ENCODE measurements at places on chromosomes 12 and 14.
A peak's percentile ranks its signal among the peaks of the same experiment; 100 is the strongest.

GRCh38 chr12:112182499-112182898 lies 57.1 kb downstream of the TRAFD1 start:
- no peak for ATAC-seq

- peak; percentile 82 for ATAC-seq
Measured at GRCh38 chr12:15532364-15532977, 210.2 kb downstream of the PTPRO start.

DNA sequence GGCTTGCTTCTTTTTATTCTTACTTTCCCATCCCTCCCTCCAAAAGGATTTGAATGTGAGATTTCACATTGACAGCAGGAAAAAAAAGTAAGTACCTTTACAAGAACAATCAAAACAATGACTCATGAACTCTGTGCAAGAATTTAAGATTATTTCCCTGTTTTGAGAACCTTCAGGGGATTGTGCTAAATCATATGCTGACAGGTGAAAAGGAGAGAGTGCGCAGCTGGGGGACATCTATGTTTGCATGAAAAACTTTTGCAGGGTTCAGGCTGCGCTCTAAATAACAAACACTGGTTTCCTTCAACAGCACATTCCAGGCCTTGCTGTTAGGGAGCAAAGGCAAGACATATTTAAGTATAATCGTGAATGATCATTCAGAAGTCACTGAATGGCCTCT lies 27.3 kb downstream of the RERG start:
- peak; percentile 33 for ATAC-seq

DNA sequence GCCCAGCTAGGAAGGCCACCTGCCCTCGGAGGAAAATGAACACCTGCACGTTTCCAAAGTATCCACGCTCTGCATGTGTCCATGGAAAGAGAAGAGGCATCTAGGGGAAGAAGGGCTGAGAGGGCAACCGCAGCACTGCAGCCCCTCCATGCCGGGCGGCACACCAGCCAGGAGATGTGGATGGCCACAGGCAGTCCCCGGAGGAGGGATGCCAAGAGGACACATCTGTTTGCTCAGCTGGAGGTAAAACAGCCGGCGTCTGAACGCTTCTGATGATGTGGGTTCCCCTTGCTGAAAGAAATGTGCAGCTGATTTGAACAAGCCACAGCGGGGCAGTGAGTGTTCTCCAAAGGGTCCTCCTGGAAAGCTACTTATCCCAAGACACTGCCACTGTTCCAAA lies 34.0 kb downstream of the CHGA start:
- ATAC-seq = no peak

- no peak for ATAC-seq
Measured at GRCh38 chr14:55118761-55119160, 10.3 kb upstream of the LGALS3 start.

DNA sequence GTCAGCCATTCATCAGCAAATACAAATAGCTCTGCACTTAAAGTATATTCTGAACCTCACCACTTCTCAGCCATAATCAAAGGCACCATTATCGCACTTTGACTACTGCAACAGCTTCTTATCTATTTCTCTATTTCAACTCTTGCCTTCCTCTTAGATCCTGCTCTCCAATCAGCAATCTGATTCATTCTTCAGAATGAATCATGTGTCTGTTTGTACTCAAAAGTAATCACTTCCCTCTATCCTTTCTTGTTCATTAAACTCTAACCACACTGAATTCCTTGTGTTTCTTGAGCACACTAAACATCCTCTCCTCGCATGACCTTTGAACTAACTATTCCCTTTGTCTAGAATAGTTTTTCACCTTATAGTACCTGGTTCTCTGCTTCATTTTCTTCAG lies 12.8 kb upstream of the OR4E1 start:
- no peak for ATAC-seq

DNA sequence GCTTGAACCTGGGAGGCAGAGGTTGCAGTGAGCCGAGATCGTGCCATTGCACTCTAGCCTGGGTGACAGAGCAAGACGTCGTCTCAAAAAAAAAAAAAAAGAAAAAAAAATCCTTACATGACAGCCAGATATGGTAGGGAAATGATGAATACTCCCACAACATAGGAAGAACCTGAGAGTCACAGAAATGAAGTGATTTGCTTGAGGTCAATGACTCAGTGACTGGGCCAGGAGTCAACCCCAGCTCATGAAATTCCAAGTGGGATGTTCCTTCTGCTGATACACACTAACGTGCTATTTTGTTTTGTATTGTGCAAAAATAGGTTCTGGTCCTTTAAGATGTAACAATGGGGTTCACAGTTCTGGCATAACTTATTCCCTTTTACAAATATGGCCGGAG lies 9.0 kb downstream of the RHOF start:
- ATAC-seq = peak; percentile 46

- ATAC-seq = no peak
Measured at GRCh38 chr12:5206401-5207175, 162.9 kb downstream of the KCNA5 start.

DNA sequence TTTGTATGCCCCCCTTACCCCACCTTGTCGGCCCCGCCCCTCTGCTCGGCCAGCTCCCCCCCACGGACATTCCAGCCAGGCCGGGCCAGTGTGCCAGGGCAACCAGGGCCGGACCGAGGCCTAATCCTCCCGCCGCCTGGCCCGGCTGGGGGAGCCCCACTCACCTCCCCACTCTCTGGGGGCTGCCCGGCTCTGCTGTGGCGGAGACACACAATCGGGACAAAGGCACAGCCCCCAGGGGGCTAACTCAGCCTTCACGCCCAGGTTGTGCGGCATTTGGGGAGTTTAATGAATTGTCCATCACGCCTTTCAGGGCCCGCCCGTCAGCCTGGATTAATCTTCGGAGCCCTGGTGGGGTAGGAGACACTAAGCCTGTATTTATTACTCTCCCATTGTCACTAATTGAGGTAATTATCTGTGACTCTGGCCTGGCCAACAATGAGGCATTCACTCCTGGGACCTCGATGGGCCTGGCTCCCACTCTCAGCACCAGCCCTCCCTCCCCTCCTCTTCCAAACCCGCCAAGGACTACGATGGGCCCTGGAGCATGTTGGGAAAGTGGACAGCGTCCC lies 8.7 kb downstream of the WNT1 start:
- no peak for ATAC-seq

DNA sequence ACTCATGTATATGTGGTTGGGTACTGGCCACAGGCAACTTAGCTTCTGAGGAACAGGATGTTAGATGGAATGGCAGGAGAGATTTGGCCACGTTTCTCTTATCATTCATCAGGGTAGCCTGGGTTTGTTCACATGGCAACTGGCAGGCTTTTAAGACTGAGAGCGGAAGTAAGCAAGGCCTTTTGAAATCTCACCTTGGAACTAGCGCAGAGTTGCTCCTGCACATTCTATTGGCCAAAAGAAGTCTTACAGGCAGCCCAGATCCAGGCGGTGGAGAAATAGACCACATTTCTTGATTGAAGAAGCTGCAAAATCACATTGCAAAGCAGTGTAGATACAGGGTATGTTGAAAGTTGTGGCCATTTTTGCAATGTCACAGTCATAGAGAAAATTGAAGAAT lies 3.7 kb downstream of the CLEC4A start:
- ATAC-seq = no peak

DNA sequence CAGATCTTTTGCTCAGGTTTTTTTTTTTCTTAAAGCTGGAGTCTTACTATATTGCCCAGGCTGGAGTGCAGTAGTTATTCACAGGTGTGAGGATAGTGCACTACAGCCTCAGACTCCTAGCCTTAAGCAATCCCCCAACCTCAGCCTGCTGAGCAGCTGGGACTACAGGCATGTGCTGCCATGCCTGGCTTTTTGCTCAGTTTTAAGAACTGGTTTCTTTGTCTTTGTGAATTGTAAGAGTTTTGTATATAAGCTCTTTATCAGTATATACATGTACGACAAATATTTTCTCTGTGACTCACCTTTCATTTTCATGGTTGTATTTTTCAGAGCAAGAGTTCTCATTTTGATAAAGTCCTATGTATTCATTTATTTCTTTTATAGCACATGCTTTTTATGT lies 33.3 kb upstream of the C2CD5 start:
- peak; percentile 92 for ATAC-seq

- no peak for ATAC-seq
Measured at GRCh38 chr12:8449355-8449859, 6.4 kb upstream of the CLEC6A start.

GRCh38 chr12:123595729-123596128 lies 6.2 kb upstream of the DDX55 start:
- ATAC-seq = no peak

DNA sequence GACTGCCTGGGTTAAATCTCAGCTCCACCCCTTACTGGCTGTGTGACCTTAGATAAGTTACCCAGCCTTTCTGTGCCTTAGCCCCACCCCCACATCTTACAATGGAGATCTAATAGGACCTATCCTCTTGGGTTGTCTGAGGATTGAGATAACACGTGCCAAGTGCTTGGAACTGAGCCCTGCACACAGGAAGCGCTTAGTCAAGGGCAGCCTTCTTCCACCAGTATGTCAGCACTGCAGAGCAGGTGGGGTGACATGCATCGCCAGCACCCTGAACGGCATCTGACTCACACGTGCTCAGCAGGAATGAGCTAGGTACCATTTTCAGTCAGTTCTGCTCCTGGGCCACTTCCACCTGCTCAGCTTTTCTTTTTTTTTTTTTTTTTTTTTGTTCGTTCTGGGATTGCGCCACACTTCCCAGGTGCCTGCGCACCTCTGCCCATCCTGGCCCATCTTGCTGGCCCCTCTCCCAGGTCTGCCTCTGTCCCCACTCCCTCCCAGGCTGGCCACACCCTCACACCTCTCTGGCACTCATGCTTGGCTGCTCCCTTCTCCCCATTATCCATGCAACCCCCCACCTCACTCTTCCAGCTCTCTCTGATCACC lies 19.6 kb downstream of the LGMN start:
- ATAC-seq = peak; percentile 94

DNA sequence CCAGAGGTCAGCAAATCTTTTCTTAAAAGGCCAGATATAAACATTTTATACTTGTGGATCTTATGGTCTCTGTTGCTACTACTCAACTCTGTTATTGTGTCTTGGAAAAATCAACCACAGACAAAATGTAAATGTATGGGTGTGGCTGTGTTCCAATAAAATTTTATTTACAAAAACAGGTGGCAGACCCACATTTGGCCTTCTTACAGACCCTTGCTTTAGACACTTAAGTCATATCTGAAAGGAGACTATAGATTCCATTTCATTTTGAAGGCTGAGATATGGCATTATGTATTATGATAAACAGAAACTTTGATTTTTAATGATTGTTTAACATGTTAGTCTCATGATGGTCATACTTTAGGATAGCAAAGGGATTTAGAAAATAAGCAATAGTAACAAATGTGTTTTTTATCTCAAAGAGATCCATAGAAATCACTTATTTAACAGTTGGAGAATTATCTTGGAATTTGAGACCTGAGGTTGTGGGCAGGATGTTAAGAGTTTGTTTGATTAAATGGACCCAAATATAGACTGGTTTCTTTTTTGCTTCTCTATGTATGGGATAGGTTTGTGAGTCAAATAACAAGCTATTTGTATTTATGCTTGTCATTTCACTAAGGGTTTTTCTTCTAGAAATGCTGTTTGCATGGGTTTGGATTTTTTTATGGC lies 51.2 kb downstream of the PPFIBP1 start:
- no peak for ATAC-seq

DNA sequence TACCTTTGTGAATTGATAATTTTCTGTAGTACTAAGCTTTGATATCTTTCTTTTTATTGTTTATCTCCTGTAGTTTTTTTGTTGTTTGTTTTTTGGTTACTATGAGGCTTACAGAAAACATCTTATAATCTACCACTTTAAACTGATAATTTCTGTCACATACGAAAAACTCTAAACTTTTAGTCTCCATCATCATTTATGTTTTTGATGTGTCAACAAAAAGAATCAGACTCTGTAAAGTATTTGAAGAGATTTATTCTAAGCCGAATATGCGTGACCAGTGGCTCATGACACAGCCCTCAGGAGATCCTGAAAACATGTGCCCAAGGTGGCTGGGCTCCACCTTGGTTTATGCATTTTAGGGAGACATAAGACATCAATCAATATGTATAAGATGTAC lies 167.1 kb upstream of the ARHGAP5 start:
- ATAC-seq = no peak

GRCh38 chr14:99590746-99591555 lies 13.1 kb downstream of the CCDC85C start:
- peak; percentile 16 for ATAC-seq

DNA sequence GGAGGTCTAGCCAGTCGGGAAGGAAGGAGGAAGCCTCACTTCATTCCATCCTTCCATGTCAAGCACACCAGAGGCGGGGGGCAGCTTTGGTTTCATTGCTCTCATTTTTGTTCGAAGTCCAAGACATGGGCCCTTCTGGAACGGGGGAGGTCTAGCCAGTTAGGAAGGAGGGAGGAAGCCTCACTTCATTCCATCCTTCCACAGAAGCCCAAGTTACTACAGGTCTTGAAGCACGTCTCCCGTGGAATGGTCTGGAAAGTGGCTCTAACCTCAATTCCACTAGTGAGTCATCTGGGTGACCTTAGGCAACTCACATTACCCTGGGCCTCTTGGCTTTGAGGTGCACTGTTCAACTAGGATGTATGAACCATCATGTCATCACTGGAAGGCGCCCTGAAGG lies 156.3 kb downstream of the NTF3 start:
- no peak for ATAC-seq

DNA sequence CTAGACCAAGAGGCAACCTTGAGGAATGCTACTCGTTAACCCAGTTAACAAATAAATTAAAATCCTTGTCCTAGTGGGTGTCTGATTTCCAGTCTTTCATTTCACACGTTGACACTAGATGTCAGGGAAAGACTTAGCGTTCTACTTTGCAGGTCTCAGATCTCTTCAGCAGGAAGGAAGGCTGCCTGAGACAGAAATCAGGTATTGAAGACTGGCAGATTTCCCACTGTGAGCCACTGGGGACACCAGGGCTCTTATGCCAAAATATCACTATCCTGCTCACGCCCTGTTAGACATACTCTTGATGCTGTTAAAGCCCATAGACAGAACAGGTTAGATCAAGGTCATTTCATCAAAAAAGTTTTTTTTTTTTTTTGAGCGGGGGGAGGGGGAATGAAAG lies 33.0 kb downstream of the EMP1 start:
- no peak for ATAC-seq

DNA sequence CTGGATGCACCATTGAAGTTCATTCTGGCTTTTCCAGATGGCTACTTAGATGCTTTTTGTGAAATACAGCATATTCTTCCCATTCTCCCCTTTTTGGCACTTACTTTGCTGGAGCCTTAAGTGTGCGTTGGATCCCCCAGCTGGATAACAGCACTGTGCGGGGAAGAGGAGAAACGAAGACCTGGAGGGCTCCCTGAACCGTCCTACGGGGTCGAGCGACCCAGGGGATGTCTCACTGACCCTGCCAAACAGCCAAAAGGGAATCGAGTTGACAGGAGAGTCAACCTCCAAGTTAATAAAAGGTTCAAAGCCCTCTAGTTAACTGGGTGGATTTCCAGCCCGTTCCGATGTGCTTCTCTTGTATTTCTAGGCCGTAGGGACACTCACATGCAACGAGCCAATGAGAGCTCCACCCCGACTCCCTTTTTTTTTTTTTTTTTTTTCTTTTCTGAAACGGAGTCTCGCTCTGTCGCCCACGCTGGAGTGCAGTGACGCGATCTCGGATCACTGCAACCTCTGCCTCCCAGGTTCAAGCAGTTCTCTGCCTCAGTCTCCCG lies 1.0 kb upstream of the CAMKK2 start:
- peak; percentile 10 for ATAC-seq

- no peak for ATAC-seq
Measured at GRCh38 chr14:31886156-31886835, 190.8 kb upstream of the ARHGAP5 start.

GRCh38 chr12:104805186-104805585 lies 152.9 kb downstream of the SLC41A2 start:
- no peak for ATAC-seq

- ATAC-seq = no peak
Measured at GRCh38 chr12:5489017-5489416, 57.1 kb downstream of the NTF3 start.
